Gastroesophageal sphincter (tissue), 4 donors: ENCODE measurements at places on chromosomes 16 and 17.

DNA sequence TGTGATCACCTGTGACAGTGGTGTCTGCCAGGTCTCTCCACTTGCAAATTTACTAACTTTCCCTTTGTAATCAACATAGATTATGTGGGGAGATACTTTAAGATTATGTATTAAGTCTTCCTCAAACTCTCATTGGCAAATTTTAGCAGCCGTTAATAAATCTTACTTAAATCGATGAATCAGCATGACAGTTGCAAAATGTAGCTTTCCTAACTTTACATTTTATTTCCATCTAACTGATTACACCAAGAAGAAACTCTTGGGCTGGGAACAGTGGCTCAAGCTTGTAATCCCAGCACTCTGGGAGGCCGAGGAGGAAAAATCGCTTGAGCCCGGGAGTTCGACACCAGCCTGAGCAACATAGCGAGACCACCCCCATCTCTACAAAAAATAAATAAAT, 23.3 kb upstream of the CPNE2 start:
- no peak overlapping the region for H3K27ac ChIP-seq
- no peaks in the 10 kb centered on the region for H3K4me1 ChIP-seq
- no peaks in the 10 kb centered on the region for H3K36me3 ChIP-seq
- no peak for ATAC-seq
- H3K4me3 ChIP-seq = no peak overlapping the region

DNA sequence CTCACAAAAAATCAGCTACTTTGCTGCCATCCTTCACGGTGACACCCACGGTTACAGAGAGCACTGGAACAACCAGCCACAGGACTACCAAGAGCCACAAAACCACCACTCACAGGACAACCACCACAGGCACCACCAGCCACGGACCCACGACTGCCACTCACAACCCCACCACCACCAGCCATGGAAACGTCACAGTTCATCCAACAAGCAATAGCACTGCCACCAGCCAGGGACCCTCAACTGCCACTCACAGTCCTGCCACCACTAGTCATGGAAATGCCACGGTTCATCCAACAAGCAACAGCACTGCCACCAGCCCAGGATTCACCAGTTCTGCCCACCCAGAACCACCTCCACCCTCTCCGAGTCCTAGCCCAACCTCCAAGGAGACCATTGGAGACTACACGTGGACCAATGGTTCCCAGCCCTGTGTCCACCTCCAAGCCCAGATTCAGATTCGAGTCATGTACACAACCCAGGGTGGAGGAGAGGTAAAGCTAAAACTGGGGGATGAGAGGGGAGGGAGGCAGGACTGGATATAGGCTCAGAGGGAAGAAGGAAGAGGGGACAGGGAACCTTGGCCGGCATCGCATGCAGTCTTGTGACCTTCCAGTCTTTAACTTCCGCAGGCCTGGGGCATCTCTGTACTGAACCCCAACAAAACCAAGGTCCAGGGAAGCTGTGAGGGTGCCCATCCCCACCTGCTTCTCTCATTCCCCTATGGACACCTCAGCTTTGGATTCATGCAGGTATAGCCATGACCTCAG, 581 bp downstream of the CD68 start:
- no peak for ATAC-seq
- H3K27ac ChIP-seq = peak overlapping the region; percentile 94
- H3K36me3 ChIP-seq = no peaks in the 10 kb centered on the region
- H3K4me1 ChIP-seq = peaks cover 2% of the 10 kb centered on the region
- H3K4me3 ChIP-seq = no peak overlapping the region

DNA sequence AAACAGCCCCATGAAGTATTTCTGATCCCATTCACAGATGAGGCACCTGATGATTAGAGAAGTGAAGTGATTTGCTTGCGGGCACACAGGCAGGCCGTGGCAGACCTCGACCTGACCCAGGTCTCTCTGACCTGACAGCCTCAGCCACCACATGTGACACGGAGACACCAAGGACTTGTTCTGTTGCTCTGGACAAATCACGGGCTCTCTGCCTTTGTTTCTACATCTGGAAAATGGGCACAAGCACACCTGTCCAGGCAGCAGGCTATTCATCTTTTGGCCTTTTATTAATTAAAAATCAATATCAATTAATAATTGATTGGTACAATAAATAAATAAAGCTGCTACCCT, 3.4 kb downstream of the MAP3K14 start:
- H3K27me3 ChIP-seq = no peaks in the 10 kb centered on the region
- peaks cover 88% of the 10 kb centered on the region for H3K4me1 ChIP-seq
- no peak overlapping the region for H3K4me3 ChIP-seq
- ATAC-seq = no peak

GRCh38 chr17:67569015-67569451, 148.7 kb upstream of the NOL11 start:
- H3K4me1 ChIP-seq = no peaks in the 10 kb centered on the region
- H3K4me3 ChIP-seq = no peak overlapping the region
- no peak overlapping the region for H3K27ac ChIP-seq
- peaks cover 8% of the 10 kb centered on the region for H3K36me3 ChIP-seq
- no peak for ATAC-seq

DNA sequence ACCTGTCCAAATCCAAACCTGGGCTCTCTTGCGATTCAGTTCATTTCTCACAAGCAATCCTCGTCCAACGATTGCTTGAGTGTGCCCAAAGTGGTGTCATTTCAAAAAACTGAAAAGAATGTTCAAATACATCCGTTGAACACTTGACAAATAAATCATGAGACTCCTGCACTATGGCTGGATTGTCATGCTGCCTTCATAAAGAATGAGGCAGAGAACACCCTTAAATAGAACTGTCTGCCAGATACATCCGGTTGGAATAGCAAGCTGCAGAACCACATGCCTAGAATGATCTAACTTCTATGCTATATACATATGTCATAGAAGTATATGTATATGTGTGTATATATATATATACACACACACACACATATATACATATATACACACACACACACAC, 55.4 kb upstream of the HAPSTR1 start:
- H3K36me3 ChIP-seq = no peaks in the 10 kb centered on the region
- no peak overlapping the region for H3K27ac ChIP-seq

DNA sequence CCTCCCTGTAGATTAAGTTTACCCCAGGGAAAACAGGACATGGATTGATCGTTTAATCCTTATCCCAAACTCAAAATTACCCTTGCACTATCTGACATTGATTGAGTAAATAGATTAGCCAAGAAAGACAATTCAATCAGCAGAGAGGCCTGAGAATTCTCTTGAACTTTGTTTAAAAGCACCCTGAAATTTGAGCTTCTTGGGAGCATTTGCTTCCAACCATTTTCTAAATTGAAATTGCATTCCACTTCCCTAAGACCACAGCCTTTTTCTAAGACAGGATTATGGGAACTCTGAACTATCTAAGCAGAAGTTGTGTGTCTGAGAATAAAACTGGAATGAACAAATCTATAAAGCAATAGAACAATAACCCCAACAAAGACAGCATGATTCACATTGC, 76.6 kb upstream of the TNRC6A start:
- no peak for ATAC-seq
- no peak overlapping the region for H3K27ac ChIP-seq
- H3K27me3 ChIP-seq = no peaks in the 10 kb centered on the region
- H3K36me3 ChIP-seq = no peaks in the 10 kb centered on the region
- H3K4me1 ChIP-seq = no peaks in the 10 kb centered on the region

DNA sequence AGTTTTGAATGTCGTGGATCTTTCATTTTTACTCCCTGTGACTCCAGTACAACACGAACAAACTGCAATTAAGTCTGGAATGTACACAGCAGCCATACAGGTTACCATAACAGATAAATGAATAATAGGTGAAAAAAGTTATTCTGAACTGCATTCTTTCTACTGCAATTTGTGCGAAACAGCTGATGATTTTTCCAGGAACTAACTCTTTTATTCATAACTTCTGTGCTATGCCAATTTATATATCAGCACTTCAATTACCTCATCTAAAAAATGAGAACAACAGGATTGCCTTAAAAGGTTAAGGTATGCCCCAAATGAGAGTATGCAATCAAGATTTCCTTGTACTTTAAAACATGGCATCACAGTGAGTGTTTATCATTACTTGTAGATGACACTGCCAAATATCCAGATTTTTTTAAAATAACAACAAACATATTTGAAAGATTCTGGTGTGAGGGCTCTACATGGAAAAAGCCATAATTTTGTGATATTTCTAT, 238.9 kb downstream of the CDH8 start:
- no peaks in the 10 kb centered on the region for H3K27me3 ChIP-seq
- H3K27ac ChIP-seq = no peak overlapping the region
- H3K4me1 ChIP-seq = no peaks in the 10 kb centered on the region
- ATAC-seq = no peak
- no peak overlapping the region for H3K4me3 ChIP-seq
- H3K36me3 ChIP-seq = no peaks in the 10 kb centered on the region

DNA sequence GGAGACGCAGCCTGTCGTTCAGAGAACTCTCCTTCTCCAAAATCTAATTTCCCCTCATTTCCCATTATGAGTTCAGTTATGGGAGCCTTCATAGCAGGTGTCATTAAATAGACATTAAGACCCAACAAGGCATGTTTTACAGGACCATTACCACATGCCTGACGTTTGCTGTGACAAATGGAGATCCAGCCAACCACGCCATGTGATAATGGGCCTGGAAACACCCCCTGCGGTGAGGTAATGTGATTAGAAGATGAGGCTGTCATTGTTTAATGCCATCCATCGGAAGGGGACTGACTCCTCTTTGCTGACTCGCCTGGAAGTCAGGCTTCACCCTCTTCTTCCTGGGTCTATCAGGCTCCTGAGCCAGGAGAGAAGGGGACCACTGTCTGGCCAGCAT, 76.9 kb downstream of the WSCD1 start:
- H3K4me3 ChIP-seq = no peak overlapping the region
- H3K27me3 ChIP-seq = peaks cover 22% of the 10 kb centered on the region
- no peak for ATAC-seq
- no peaks in the 10 kb centered on the region for H3K36me3 ChIP-seq

DNA sequence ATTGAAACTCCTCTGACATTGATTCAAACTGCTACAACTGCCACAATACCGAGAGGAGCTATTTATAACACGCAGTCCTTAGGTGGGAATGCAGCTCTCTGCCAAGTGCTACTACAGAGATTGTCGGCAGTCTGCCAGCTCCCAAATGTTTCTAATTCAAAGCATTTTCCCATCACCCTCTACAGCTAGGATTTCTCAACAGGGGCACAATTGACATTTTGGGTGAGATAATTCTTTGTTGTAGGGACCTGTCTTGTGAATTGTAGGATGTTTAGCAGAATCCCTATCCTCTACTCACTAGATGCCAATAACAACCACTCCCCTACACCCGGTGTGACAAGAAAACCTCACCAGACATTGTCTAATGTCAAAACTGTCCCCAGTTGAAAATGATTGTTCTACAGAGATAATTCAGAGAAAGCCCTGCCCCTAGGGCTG, 7.8 kb upstream of the N4BP1 start:
- no peak overlapping the region for H3K4me3 ChIP-seq
- ATAC-seq = no peak
- H3K27me3 ChIP-seq = peaks cover 4% of the 10 kb centered on the region
- H3K4me1 ChIP-seq = peaks cover 37% of the 10 kb centered on the region

- no peak overlapping the region for H3K27ac ChIP-seq
- no peak overlapping the region for H3K4me3 ChIP-seq
- H3K4me1 ChIP-seq = no peaks in the 10 kb centered on the region
- ATAC-seq = no peak
- H3K27me3 ChIP-seq = peaks cover 5% of the 10 kb centered on the region
Observed at GRCh38 chr16:51225878-51226277, 74.8 kb upstream of the SALL1 start.

GRCh38 chr17:64006361-64007088, 8.4 kb downstream of the PRR29 start:
- H3K4me3 ChIP-seq = no peak overlapping the region
- peak; percentile 64 for ATAC-seq
- H3K27me3 ChIP-seq = peaks cover 34% of the 10 kb centered on the region
- no peaks in the 10 kb centered on the region for H3K4me1 ChIP-seq
- H3K36me3 ChIP-seq = no peaks in the 10 kb centered on the region

GRCh38 chr17:46890638-46891037, 32.3 kb upstream of the GOSR2 start:
- H3K36me3 ChIP-seq = no peaks in the 10 kb centered on the region
- ATAC-seq = no peak
- no peaks in the 10 kb centered on the region for H3K4me1 ChIP-seq
- H3K27me3 ChIP-seq = peaks cover 87% of the 10 kb centered on the region
- H3K27ac ChIP-seq = no peak overlapping the region

DNA sequence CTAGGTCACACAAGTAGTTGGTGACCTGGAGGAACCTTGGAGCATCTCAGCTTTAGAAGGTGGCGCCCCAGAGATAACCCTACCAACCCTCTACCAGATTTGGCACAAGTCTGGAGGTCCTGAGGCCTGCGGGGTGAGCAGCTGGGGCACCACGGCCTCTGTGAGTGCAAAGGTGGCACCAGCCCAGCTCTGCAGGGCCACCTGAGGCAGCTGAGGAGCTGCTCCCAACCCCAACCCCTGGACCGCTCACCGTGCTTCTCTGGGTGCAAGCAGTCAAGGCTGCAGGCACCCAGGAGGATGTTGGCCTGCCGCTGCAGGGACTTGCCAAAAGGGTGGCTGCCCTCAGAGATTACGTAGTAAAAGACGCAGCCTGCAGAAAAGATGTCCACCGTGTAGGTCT, 28.4 kb upstream of the ICAM2 start:
- H3K4me1 ChIP-seq = no peaks in the 10 kb centered on the region
- no peak overlapping the region for H3K27ac ChIP-seq
- ATAC-seq = no peak
- no peaks in the 10 kb centered on the region for H3K27me3 ChIP-seq

DNA sequence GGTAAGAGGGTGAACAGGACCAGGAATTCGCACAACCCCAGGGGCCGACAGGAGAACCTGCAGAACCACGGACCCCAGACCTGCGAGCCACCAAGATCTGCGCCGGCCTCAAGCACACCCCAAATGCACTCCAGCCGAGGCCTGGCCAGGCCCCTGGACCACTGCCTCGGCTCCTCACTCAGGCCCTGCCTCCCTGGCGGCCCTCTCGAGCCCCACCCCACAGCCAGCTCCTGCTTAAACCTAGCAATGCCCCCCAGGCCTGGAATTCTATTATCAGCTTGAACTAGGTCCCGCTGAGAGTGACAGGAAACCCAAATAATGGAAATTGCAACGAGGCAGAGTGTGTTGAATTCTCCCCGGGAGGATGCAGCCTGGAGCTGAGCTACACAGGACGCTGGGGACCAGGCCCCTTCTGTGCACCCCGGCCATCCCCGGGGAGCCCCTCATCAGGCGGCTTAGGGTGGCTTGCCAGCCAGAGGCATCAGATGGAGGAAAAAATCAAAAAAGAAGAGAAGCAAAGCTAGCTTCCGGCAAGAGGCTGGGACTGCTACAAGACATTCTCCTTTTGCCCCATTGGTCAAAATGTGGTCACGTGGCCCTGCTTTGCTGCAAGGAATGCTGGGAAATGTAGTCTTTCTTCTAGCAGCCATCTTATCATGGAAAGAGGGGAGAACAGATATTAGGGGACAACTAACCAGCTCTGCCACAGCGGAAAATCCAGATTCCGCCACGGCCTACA, 2.4 kb upstream of the ENPP7 start:
- H3K4me3 ChIP-seq = peak overlapping the region; percentile 38
- H3K4me1 ChIP-seq = peaks cover 13% of the 10 kb centered on the region
- H3K27me3 ChIP-seq = no peaks in the 10 kb centered on the region
- no peak overlapping the region for H3K27ac ChIP-seq
